ENCODE measurements at places on chromosomes 2 and 18. TPM values are rescaled to one million over a fixed set of nuclear protein-coding genes. Genes with fewer than 3 reads are reported as not detected.

SAG gene
- polyA plus RNA-seq = not detected

RASGRP3 gene
- polyA plus RNA-seq = 10.3 TPM

PDK1 gene
- 7.3 TPM for polyA plus RNA-seq

IER3IP1 gene
- 9.6 TPM for polyA plus RNA-seq

Data from brain (organoid and tissue), 16 donors.